ENCODE measurements at places on chromosomes 3 and 15.

DNA sequence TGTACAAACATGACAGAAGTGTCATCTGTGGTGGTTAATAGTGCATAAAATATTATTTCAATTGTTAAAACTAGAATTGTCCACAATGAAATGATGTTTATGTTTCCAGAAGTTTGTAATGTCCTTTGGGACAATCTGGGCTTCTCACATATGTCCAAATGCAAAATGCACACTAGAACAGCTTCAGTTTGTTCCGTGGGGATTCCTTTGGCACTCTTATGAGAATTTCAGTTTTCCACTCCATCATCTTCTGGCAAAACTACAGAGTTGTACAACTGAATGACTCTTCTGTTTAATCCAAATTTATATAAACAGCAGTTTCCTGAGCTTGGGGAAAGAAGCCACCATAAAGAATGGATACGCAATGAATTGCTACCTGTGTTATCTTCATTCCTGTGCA lies 2.0 kb upstream of the OR5H6 start:
- no peak for DNase-seq

DNA sequence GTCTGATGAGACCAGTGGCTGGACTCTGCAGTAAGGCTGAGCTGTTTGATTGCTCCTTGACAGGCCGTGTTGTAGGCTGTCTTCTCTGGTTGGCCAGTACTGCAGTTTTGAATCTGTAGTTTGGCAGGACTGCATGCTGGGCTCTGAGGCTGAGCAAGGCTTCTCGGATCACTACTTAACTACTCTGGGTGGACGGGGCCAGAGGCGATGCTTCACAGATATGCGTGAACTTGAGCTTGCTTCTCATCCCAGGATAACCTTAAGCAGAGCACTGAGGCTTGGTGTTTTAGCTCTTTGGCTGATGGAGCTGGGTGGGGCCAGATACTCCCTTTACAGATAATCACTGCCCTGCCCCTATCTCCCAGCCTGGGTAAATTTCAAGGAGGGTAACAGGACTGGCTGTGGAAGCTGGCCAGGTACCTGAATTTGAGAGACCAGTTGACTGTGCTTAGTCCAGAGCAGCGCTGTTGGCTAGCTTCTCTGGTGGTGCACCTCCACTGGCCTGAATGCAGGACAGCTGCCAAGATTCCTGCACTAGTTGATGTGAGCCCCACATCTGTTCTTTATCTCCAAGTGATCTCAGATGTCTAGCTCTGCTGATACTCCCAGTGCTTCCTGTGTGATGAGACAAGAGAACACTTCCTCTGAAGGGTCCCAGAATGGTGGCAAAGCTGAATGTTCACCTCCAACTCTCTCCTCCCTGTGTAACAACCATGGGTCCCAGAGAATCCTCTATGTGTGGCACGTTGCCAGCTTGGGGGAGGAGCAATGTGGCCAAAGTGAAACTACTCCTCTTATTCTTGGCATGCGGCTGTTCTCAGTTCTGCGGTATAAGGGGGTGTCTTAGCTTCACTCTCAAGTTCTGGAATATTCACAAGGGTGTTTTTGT lies 37.9 kb downstream of the RPL39L start:
- no peak for DNase-seq

GRCh38 chr15:41585127-41586047 lies 26.4 kb downstream of the TYRO3 start:
- DNase-seq: no peak

- no peak for DNase-seq
Measured at GRCh38 chr3:122945230-122945629, 82.3 kb downstream of the SEMA5B start.

GRCh38 chr3:127456471-127457093 lies 134.0 kb downstream of the TPRA1 start:
- no peak for DNase-seq

- no peak for DNase-seq
Measured at GRCh38 chr3:24128199-24129005, 183.3 kb downstream of the NR1D2 start.

- no peak for DNase-seq
Measured at GRCh38 chr3:138381413-138381901, 33.1 kb downstream of the MRAS start.

DNA sequence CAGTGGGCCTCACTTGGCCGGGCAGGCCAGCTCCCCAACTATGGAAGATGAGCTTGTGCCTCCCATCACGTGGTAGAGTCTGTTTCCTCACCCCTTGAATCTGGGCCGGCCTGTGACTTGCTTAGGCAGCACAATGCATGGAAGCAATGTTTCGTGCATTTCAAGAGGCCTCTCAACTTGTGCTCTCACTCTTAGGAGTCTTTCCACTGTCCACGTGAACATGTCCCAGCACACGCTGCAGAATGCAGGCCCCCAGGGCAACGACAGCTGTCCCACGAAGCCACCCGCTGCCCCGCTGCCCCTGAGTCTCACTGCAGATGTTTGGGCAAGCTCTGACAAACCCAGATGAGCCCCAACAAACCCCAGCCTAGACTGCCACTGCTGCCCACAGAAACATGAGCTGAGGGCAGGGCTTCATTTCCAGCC lies 27.2 kb upstream of the SLC41A3 start:
- no peak for DNase-seq

DNA sequence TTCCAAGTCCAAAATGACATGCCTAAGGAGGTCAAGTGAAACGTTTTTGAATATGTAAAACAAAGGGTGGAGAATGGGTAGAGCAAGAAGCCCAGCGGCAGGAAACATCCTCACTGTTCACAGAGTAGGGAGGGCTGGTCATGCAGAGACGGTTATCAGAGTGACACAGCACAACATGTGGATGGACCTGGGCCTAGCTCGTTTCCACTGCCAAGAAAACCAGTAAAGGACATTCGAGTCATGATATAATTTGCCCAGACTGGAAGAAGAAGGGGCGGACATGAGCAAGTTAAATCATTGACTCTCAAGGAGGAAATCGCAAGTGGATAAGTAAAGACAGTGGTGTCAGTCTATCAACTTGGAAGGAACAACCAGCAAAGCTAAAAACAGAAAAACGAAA lies 89.3 kb downstream of the LRIG1 start:
- no peak for DNase-seq

GRCh38 chr15:93168910-93169309 lies 79.9 kb upstream of the RGMA start:
- no peak for DNase-seq

DNA sequence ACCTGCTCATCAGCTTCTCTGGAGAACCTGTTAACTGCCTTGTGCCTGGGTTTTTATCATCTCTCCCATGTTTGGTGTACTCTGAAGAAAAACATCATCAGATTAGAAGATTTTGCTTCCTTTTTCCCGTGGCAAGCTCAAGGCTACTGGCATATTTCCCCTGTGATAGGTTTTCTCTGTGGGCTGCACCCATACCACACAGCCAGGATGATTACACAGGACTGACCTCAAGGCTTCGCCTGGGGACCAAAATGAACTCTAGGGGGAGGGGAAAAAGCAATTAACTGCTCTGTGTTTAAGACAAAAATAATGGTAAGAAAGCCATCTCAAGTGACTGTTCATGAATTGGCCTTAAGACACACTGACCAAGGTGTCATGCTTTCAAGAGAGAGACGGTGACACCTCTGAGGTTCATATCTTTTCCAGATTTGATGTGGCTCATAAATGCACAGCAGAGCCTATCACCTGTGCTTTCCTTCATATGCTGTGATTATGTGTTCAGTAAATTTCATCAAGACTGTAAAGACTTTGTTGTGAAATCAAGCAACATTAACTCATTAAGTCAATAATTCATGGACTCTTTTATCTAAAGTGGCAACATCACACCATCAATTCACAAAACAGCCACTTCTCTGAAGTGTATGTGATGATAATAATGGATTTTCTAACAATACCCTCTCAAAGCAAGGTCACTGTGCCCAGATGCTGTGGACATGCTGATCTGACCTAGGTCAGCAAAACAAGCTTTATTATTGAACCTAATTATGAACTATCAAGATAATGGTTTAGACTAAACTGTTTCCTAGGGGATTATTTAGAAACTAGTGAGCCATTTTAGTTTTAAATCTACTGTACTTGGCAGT lies 427.9 kb downstream of the WDR72 start:
- DNase-seq: no peak

- DNase-seq: no peak
Measured at GRCh38 chr3:106068795-106069194, 200.0 kb upstream of the CBLB start.

GRCh38 chr3:139935866-139936817 lies 1.2 kb downstream of the CLSTN2 start:
- no peak for DNase-seq

GRCh38 chr3:125003859-125004595 lies 51.8 kb downstream of the HEG1 start:
- no peak for DNase-seq

DNA sequence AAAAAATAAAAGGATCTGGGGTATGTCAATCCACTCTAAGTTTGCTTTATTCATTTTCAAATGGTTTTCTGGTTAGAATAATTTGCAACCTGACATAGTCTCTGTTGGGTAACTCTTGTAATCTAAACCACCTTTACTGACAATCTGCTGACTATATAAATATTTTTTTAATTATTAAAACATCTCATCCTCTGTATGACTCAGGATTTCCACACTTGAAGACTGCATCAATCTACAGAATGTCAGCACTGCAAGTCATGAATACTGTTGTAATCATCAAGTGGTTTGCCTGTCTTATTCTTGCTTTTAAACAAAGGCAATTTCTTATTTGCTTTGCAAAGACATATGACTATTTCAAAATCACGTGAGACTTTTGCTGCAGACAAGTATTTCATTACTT lies 42.1 kb downstream of the VGLL3 start:
- no peak for DNase-seq

GRCh38 chr3:118406562-118406961 lies 628.1 kb downstream of the IGSF11 start:
- DNase-seq: no peak

GRCh38 chr15:31294067-31294466 lies 32.6 kb upstream of the KLF13 start:
- DNase-seq: no peak

DNA sequence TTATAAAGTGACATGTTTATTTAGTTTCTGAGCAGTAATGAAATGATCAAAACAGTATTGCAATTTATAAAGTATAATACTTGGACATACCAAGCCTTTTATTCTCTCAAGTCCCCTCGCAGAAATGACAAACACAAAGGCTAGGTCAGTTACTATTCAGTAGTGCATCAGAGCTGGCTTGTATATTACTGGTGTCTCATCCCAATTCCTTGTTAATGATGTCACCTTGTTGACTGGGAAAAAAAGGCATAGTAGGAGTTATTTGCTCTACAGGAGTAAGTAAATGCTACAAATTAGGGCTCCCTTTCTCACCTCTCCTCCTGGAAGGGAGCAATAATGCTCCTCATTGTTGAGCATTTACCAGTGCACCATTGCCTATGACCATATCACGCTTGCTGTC lies 317.6 kb downstream of the CHL1 start:
- DNase-seq: no peak

- no peak for DNase-seq
Measured at GRCh38 chr15:63203451-63204090, 14.2 kb downstream of the RAB8B start.

GRCh38 chr3:8445861-8446260 lies 55.8 kb upstream of the LMCD1 start:
- no peak for DNase-seq

- DNase-seq: no peak
Measured at GRCh38 chr3:41260063-41260450, 60.8 kb downstream of the CTNNB1 start.

DNA sequence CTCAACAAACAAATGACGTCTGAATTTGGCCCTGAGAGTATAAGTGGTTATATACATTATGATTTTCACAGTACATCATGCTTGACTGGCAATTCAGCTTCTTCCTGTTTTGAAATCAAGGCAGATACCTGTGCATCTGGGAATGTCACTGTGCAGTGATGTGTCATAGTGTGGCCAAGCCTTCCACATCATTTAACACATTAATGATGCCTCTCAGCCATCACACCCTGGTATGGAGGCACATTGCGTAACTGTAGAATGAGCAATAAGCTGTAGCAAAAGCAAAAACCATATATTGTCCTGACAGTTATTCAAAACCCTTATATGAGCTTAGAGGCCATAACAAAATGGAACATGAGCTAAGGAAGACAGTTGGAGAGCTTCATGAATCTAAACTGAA lies 246.0 kb downstream of the EPHA3 start:
- no peak for DNase-seq

GRCh38 chr3:156483002-156483401 lies 71.9 kb downstream of the SSR3 start:
- DNase-seq: no peak

DNA sequence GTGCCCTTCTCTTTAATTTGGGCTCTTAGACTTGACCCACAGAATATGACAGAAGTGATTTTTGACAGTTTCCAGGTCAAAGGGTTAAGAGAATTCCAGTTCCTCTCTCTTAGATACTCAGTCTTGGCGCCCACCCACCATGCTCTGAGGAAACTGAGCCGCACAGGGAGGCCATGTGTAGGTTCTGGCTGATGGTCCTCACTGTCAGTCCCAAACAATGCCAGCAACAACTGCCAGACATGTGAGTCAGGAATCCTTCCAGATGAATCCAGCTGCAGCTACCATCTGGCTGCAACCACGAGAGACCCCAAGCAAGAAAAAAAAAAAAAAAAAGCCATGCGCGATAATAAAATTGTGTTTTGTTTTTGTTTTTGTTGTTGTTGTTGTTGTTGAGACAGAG lies 326.6 kb downstream of the MAGI1 start:
- DNase-seq: no peak

DNA sequence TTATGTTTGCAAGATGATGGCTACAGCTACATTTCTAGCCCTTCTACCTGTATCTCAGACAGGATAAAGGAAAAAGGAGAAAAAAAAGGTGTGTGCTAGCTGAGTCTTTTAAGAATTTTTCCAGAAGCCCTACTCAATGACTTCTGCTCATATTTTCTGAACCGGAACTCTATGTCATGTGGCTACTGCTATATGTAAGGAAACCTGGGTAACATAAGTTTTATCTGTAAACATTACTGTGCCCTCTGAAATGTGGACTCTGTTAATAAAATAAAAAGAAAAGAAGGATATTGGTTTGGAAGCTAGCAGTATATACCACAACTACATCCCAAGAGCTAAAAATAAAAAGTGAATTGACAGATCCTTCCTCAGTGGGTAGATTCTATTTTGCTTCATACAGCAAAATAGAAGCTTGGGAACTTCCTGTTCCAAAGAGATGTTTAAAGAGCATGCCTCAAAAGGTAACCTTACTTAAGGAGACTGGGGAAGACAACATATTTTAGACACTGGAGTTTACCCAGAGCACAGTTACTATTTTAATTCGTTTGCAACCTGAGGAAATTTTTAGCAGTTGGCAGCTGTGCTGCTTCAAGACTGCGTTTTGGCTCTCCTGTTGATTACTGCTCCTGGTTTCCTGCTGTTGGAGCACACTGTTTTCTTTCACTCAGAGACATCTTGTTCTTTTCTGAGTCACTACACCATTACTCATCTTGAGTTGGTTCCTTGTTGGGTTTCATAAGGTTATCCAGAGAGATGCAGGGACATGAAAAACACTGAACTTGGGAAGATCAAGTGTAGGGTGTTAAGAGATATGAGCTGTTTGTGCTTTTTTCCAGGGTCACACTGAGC lies 280.7 kb downstream of the NFKBIZ start:
- no peak for DNase-seq

- DNase-seq: no peak
Measured at GRCh38 chr3:43704697-43705096, 14.0 kb downstream of the ABHD5 start.

Data from activated CD8-positive, alpha-beta memory T cell treated with anti-CD3 and anti-CD28 coated beads for 48 hours (primary cell).